ENCODE measurements at places on chromosomes 7 and 10. TPM values are rescaled to one million over a fixed set of nuclear protein-coding genes. Genes with fewer than 3 reads are reported as not detected.

DNA sequence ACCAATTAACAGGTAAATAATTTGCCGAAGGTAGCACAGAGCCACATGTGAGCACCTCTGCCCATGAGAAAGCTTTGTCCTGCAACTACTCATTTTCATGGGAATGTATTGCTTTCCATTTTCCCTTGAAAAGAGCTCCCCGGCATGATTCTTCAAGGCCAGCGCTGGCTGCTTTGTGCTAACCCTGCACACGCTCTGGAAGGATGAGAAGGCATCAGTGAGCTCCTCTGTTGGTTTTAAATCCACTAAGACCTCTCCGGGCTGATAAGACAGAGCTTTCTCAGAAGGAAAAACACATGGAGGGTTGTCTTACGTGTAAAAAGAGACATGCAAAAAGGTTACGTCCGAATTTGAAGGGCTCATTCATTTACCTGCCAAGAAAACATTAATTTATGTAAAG lies 553.9 kb upstream of the MKI67 start:
- no peak for DNase-seq

DNA sequence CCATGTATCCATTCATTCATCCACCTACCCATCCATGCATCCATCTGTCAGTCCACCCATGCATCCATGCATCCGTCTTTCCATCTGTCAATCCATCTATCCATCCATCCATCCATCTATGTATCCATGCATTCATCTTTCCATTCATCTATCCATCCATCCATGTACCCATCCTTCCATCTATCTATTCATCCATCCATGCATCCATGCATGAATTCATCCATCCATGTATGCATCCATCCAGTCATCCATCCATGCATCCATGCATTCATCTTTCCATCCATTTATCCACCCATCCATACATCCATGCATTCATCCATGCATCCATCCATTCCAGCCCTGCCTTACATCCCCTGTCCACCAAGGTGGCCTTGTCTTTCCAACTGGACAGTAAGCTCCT lies 45.7 kb downstream of the SORCS3 start:
- no peak for DNase-seq

DNA sequence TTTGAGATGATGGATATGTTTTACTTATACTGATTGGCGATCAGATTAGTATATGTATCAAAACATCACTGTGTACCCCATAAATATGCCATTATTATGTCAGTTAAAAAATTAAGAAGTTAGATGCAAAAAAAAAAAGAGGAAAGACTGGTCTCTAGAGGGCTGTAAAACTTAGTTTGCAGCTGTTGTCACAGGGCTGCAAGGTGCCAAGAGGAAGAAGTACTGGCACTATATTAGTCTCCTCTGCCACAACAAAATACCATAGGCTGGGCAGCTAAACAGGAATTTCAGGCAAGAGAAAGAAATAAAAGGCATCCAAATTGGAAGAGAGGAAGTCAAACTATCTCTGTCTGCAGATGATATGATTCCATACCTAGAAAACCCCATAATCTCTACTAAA lies 177.8 kb upstream of the PLPP4 start:
- DNase-seq, result no peak

GRCh38 chr10:27643301-27643700 lies 102.3 kb downstream of the MKX start:
- DNase-seq, result no peak

DNA sequence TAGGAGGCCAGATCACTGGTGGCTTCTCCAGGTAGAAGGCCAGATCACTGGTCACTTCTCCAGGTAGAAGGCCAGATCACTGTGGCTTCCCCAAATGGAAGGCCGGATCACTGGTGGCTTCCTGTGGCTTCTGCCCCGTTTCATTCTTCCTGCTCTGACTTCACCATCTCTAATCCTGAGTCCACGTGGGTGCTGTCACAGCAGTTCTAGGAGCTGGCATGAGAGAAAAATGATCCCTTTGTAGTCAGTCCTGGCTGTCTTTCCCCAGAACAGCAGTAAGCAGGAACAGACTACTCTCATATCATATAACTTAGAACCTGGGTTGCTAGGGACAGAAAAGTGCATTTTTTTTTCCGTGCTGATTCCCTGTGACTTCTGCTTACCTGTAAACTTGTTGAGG lies 90.9 kb downstream of the ACTR3B start:
- no peak for DNase-seq

DNA sequence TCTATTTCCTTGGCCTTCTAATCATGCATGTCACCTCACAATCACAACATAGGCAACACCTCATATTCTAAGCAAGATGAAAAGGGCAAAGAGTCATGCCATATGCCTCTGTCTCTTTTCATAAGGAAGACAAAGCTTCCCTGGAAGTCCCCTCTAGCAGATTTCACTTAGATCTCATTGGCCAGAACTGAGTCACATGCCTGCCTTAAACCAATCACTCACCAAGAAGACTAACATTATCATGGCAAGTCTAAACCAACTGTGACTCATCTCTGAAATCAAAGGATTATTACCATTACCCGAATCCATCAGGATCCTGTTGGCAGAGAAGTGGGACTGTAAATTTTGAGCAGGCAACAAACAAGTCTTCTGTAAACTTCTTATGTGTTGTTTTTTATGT lies 27.8 kb downstream of the CAV1 start:
- no peak for DNase-seq

GRCh38 chr10:86325158-86325557 lies 41.4 kb downstream of the GRID1 start:
- DNase-seq, result no peak

Gene ADCYAP1R1
- 4.4 TPM for polyA plus RNA-seq
